ENCODE measurements at places on chromosomes 11 and 22.

DNA sequence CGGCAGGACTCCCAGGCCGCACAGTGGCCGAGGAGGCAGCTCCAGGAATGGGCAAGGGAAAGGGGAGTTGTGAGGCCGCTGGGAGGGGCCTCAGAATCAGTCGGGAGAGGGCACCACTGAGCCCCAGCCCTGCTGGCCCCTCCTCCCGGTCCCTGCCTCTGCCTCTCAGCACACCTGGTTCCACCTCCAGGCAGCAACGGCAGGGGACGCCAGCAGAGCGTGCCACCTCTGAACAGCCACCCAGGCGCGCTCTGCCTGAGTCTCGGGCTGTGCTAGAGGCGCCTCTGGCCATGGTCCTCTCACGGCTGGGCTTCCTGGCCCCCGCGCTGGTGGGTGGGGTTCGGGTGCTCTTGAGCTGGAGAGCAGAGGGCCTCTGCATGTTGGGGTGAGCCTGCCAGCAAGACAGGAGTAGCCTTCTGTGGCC lies 33.0 kb downstream of the MOB2 start:
- peak; percentile 38 for DNase-seq

- no peak for DNase-seq
Observed at GRCh38 chr11:100810146-100810545, 123.1 kb downstream of the ARHGAP42 start.

DNA sequence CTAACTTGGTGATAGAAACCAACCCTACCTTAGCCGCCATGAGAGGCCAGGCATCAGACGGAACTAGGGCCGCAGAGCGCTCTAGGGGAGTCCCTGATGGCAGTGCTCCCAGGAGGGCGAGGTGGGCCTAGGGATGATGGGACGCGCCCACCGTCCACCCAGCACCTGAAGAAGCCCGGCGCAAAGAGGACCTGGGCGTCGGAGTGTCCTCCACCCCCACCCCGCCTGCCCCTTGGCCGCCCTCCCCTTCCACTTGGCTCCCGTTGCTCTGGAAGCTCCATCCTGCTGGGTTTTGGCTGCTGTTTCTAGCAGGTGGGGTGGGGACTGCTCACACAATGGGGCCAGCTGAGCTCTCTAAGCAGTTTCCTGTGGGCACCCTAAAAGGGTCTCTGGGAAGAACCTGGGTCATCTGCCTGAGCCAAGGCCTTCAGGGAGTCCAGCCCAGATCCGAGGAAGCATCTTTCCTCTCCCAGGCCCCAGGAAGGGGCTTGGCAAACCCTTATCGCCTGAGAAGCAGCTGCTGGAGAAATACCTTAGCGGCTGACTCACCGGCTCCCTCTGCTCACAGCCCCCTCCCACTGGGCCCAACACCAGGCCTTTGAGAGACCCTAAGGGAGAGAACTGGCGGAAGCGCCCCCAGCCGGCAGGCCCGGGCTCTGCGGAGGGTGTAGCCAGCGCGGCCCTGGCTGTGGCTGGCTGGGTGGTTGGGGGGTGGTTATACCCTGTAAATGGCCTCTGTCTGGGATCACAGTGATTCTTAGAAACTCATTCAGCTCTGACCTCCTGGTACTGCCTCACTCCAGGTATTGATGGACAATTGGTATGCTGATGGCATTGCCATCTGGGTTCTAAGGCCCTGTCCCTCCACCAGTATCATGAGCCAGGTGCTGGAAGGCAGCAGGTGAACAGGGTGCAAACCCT lies 19.3 kb downstream of the CREB3L1 start:
- no peak for DNase-seq

DNA sequence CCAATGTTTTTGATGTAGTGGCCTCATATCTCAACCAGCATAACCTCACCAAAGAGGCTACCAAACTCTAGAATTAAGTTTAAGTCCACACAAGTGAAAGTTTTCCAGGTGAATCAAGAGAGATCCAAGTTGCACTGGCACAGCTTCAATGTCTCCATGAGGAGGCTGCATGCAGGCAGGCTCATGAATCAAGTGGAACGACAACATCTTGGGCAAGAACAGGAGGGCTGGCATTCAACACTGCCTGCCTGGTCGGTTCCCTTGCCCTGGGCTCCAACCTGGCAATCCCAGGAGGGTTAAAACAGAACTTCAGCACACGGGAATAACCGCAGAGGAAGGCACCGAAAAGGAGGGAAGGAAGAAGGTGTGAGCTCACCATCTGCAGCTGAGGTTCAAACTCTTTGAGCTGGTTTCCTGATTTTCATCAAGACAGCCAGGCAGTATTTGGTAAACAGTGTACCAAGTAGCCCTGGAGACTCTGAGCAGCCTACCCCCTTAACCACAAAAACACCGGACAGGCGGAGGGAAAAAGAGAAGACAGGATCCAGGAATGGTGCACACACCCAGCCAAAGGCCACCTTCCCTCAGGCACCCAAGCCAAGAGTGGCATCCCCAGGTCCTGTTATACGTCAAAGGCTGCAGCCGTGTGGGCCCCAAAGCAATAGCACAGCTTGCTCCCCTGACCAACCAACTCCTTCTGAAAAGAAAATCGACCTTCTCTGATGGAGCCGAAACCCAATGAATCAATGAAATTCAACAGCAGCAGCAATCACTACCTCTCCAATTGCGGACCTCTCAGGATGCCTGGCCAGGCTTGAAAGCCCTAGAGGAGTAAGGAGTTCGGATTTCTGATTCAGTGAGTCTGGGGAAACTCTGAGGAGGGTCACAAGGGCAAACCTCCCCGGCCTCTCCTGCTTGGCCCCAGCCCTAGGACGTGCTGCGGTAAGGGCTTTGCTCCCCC lies 1.3 kb downstream of the PACSIN2 start:
- DNase-seq = no peak

Measured in activated CD8-positive, alpha-beta T cell treated with anti-CD3 and anti-CD28 coated beads, Interleukin-2, amount 10 ng/mL, durations not matched to agents 7 days and 5 days (primary cell).